Activated T-cell treated with anti-CD3 and anti-CD28 coated beads, Interleukin-2, amount 50 U/mL, for 1 hour (primary cell): ENCODE measurements at places on chromosomes 5 and 9.

- DNase-seq: no peak
Observed at GRCh38 chr5:7754997-7755596, 95.8 kb downstream of the CFAP90 start.

DNA sequence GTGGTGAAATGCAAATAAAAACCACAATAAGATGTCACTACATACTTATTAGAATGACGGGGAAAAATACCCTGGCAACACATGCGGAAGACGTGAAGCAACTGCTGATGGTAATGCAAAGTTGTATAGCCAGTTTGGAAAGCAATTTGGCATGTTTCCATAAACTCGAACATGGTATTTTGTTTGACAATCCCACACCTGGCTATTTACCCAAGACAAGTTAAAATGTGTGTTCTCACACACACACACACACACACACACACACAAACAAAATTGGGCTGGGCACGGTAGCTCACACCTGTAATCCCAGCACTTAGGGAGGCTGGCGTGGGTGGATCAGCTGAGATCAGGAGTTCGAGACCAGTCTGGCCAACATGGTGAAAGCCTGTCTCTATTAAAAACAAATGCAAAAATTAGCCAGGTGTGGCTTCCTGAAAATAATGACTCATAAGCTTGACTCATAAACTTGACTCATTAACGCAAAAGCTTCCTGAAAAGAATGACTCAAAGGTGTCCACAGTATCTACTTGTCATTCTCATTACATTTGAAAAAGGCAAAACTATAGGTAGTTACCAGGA, 456.5 kb downstream of the CDH18 start:
- no peak for DNase-seq

DNA sequence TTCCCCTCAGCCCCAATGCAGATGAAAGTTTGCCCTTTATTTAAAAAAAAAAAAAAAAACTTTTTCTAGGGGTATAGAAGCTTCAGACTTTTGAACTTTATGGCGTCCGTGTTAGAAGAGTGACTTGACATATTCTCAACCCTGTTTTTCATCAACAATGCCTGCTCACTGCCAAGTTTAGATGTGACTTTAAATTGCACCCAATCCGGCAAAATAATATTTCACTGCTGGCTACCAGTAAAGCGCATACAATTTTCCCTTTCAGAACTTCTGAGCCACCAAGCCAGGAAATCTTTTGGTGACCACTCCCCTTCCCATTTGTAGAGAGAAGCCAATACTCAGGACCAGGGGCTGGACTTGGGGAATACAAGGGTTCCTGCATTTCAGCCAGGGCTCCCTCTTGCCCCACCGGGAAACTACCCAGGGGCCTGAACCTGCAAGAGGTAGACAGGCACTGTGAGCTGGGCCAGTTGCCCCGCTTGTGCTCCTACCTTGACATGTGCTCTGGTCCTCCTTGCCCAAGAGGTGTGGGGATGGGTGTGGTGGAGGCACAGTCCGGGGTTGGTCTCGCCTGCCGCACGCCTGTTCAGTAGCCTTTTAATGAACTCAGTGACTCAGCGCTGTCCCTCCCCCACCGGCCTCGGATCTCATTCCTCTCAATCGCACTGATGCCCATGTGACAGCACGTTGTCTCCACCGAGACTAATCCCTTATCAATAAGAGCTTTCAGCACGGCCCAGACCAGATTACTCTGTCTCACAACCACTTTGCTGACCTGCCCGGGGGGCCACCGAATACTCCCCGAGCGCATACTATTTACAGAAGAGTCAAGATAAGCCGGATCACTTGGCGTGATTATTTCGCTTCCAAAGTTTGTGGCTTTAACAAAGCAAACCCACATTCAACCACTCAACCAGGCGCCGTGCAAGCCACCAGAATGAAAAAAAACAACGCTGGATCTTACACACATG, 226.4 kb downstream of the DCP2 start:
- DNase-seq: no peak

GRCh38 chr9:92140754-92141143, 25.5 kb upstream of the SPTLC1 start:
- no peak for DNase-seq

GRCh38 chr5:65961633-65962032, 35.3 kb downstream of the ERBIN start:
- no peak for DNase-seq

DNA sequence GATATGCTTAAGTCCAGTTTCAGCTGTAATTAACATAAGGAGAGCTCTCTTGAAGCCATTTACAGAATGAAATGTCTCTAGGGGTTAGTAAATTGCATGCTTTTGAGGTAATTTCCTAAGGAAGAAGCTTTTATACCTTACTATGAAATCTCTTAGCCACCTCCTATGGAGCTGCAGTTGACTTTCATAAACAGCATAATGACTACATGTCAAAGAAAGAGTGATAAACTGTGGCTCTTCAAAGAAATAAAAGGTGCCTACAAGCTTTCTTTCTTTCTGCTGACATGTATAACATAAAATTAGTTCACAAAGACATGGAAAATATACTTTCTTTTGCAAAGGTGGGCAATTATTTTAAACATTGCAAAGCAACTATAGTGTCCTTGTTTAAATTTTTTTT, 90.8 kb downstream of the TMEM167A start:
- no peak for DNase-seq

GRCh38 chr5:96247097-96247701, 185.8 kb downstream of the PCSK1 start:
- DNase-seq: no peak

DNA sequence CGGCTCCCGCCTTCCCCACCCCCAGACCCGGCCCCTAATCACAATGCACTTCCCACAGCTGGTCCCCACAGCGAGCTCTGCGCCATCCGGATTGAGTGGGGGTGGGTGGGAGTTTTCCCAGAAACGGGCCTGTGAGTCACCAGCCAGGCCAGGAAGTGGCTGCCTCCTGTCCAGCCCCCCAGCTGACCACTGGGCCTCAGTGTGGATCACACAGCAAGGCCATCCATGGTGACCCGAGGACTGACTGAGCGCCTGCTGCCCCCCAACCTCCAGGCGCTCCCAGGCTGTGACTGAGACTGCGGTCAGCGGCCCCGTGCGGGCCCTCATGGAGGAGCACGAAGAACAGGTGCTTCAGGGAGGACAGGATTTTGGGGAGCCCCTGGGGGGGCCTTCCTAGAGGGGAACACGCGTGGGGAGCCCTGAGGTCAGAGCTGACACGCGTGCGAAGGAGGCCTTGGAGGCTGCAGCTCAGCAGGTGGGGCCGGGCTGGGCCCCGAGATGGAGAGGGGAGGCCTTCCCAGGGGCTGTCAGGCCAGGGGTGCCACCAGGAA, 48.3 kb upstream of the EGFL7 start:
- DNase-seq: no peak

DNA sequence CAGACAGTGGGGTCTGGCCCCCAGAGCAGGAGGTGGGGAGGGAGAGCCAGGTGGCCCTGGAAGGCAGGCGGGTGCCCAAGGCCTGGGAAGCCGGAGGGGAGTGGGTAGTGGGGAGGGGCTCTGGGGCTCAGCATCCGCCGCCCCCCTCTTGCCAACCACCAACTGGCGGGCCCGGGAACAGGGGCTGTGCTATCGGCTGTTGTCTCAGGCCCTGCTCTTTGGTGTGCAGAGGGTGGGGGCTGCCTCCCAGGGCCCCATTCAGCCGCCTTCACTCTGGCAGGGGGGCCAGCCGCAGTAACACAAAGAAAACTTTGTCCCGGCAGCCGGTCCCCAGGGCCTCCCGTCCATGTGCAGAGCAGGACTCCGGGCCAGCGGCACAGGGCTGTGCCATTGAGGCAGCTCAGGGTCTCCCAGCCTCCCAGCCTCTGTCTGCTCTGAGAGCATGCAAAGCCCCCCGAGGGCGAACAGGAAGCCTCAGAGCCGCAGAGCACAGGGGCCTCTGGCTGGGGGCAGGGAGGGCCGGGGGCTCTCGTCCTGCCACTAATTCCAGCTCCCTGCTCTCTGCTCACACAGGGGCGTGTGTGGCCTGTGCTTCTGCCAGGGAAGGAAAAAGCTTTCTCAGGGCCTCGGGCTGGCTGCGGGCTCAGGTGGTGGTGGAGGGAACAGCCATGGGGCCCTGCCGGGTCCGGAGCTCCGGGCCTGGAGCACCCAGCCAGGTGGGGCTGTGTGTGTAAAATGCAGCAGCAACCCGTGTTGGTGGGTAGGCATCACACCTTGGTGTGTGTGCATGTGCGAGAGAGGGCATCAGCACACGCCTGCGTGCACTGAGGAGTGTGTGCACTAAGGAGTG, 54.2 kb upstream of the NOTCH1 start:
- no peak for DNase-seq

DNA sequence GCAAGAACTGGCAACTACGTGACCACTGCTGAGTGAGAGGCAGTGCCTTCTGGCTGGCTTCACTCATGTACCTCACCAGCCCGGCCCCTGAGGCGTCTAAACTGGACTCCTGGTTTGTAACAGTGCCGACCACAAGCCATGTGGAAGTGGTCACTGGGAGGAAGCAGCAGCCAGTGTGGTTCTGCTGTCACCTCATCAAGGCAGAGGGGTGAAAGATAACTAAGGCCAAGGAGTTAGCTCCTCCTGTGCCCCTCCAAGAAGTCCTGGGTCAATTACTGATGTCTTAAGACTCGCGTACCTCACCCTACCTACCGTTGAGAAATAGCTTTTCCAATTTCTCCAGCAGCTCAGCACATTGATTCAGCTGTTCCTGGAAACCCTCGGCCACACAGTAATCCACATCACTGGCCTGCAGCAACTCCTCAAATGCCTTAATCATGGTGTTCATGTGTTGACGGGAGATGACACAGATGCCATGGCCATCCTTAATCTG, 142.9 kb downstream of the CDK5RAP2 start:
- DNase-seq: no peak

GRCh38 chr5:129541648-129542251, 81.7 kb downstream of the ADAMTS19 start:
- no peak for DNase-seq

GRCh38 chr9:98575379-98576346, 133.1 kb downstream of the GABBR2 start:
- no peak for DNase-seq

GRCh38 chr9:124590889-124591641, 83.9 kb upstream of the NR5A1 start:
- DNase-seq: no peak

GRCh38 chr5:136814619-136815378, 449.5 kb upstream of the TRPC7 start:
- no peak for DNase-seq

- DNase-seq: no peak
Observed at GRCh38 chr5:147403651-147404640, 105.9 kb downstream of the DPYSL3 start.

- DNase-seq: no peak
Observed at GRCh38 chr5:150399524-150400211, 13.0 kb downstream of the CD74 start.

GRCh38 chr5:72511366-72511765, 4.2 kb upstream of the ZNF366 start:
- DNase-seq: no peak

GRCh38 chr9:28197653-28198052, 624.4 kb upstream of the C9orf72 start:
- no peak for DNase-seq

GRCh38 chr5:169636477-169637084, 494 bp upstream of the DOCK2 start:
- no peak for DNase-seq

DNA sequence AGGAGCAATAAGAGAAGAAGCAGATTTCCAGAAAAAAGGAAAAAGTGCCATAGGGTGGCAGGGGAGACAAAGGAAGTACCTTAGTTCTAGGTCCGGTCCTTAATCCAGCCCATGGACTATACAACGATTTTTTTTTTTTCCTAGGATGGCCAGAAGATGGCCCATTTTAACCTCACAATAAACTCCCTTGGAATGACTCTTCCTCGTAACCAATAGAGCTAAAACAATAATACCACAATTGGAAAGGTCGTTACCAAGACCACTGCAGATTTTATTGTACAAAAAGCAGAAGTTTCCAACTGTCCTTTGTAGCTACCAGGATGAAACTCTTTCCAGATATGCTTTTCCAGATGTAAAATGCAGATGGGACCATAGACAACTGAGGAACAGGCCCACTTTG, 34.4 kb upstream of the SSBP2 start:
- DNase-seq: no peak

- DNase-seq: no peak
Observed at GRCh38 chr9:23849379-23850035, 23.5 kb upstream of the ELAVL2 start.

GRCh38 chr5:145660897-145661640, 174.1 kb downstream of the PRELID2 start:
- no peak for DNase-seq

- no peak for DNase-seq
Observed at GRCh38 chr5:158886086-158886485, 213.6 kb downstream of the EBF1 start.

DNA sequence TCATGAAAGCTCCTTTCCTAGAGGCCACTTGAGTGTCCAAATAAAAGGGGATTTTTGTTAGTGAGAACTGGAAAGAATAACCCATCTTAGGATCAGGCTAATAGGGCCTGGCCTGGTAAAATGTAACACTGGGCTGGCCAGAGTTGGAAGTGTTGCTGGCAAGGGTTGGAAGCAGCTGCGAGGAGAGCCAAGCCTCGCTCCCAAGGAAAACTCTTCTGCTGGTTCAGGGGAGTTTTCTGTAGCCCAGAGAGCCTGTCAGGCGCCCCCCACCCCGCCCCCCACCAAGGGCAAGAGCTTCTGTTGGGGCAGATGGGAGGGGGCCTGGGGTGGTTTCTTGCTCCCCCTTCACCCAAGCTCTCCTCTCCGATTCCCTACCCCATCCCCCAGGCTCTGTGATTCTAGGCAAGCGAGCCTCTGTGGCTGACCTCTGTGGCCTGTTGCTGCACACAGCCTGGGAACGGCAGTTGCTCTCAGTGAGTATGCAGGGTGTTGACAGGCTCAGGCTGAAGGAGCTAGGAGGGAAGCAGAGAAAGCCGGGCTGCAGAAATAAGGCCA, 547.8 kb downstream of the CCDC171 start:
- no peak for DNase-seq

GRCh38 chr9:28801144-28801799, 1228.0 kb upstream of the C9orf72 start:
- DNase-seq: no peak

DNA sequence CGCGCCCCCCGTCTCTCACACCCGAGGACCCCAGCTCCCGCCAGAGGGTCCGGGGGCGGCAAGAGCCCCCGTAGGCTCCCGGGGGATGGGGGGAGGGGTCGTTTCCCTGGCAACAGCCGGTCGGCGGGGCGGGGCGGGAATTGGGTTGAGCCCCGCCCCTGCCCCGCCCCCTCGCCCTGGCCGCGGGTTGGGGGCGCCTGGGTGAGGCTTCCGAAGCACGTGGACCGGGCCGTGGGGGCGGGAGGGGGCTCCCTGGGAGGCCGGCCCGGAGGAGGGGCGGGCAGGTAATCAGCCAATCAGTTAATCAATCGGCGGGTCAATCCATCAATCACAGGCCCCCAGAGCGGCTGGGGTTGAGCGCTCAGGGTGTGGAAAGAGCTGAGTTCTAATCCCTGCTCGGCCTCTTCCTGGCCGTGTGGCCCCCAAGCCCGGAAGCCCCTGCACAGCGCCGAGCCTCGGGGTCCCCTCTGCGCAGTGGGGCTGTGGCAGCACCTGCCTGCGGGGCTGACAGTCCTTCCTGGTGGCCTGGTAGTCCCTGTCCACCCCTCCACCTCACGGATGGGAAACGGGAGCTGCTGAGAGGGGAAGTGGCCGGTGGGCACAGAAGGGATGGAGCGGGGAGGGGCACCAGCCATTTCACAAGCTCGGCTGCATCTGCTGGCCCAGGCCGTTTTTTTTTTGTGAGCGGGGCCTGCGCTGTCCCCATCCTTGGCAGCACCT, 174.2 kb upstream of the IER5L start:
- no peak for DNase-seq

GRCh38 chr9:92850898-92851297, 26.9 kb downstream of the ZNF484 start:
- no peak for DNase-seq
